ENCODE measurements at places on chromosomes 6 and 20. TPM values are rescaled to one million over a fixed set of nuclear protein-coding genes. Genes with fewer than 3 reads are reported as not detected.

SPAG4 gene
- 3.6 TPM for polyA plus RNA-seq

MUC21 gene
- not detected for polyA plus RNA-seq

SLC22A7 gene
- 0.53 TPM for polyA plus RNA-seq

MTFR2 gene
- polyA plus RNA-seq, result 2.2 TPM

DNA sequence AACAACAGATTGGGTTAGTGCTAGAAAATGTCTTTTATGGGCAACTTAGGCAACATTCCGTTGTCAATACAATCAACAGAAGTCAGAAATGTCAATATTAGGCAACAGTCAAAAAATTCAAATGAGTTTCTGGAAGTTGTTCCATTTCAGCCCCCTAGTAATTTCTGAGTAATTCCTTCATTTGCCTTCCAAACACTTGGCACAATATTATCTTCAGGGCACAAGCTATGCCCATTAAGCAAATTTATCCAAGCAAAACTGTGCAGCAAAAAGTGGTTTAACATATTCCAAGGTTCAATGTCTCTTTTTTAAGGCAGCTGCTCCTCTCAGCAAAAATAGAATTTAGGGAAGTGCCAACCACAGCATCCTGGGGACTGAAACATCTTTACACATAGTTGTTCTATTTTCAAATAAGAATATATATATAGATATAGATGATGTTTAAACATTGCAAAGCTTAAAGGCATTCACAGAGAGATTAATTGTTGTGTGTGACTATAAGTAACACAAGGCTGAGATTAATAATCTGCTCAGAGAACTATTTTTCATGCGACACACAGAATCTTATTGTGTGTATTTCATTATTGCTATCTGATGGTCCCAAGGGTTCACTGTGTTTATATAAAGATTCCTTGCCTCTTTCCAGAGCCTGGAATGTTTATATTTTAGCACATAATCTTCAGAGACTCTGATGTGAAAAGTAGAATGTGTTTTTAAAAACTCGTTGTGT lies 75.2 kb upstream of the ADTRP start:
- DNase-seq, result peak; percentile 56

DNA sequence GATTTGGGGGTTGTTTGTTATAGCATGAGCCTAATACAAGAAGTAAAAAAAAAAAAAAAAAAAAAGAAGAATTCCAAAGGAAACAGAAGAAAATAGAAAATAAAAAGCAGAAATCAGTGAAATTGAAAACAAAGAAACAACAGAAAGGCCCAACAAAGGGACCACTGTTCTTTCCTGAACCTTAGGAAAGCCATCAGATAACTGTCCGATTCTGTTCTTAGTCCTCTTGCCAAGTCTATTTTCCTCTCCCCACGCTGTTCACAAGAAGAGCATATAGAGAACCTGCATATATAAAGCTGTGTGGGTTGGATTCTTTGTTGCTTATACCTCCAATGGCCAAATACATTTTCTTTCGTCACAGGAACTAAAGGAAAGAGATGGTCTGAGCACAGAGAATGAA lies 38.0 kb upstream of the IPCEF1 start:
- DNase-seq, result no peak

DNA sequence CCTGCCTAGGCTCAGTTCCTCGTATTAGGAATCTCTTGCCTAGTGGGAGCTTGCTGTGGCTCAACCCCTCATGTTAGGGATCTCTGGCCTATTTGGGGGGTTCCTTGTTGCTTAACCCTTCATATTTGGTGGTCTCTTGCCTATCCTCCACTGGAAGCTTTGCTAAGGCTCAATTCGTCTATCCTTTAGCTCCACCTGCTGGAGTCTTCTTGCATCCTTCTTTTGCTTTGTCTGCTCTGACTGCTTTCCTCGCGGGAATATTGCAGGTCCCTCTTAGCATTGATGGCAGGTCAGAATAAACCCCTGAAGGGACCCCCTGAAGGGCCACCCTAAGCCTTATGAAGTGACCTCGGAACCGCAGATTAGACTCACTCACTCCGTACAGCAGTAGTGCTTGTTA lies 203.0 kb upstream of the TBX18 start:
- no peak for DNase-seq

- no peak for DNase-seq
Observed at GRCh38 chr6:129692467-129692866, 17.5 kb downstream of the ARHGAP18 start.

GRCh38 chr6:168884646-168885086 lies 369.0 kb downstream of the THBS2 start:
- peak; percentile 72 for DNase-seq

DNA sequence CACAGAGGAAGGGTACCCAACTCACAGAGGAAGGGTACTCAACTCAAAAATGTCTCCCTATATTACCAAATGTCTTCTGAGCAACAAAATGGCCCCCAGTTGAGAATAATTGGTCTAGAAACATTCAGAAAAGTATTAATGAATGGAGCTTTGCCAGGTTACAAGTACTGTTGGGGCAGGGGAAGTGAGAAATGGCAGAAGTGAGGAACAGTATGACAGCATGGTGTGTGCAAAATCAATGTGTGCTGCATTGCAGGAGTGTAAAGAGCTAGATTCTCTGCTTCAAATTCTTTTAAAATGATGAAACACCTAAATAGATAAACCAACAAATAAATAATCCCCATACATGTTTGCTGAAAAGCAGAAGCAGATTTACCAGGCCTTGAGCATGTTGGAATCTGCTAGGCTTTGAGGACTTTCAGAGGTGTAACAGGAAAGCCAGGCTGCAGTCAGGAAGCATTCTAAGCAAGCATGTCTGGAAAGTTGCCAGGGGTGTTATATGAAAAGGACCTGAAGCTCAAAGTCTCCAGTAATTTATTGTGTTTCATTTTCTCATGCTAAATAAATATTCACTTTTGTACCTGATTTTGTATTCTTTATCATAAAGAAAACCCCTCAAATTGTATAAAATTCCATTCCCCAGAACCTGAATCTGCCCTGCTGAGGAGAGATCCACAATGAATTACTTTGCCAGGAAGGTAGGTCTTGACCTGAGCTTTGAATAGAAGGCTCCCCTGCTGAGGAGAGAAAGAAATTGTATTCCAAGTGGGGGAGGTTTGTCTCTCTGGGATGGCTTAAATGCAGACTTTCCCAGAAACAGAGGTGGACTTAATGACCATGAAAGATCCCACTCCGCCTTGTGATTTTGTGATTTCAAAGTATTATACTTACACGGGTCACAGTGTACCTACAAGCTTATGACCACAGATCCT lies 265.0 kb upstream of the MARCKS start:
- peak; percentile 65 for DNase-seq

GRCh38 chr20:39885975-39886649 lies 802.9 kb downstream of the MAFB start:
- peak; percentile 74 for DNase-seq

DNA sequence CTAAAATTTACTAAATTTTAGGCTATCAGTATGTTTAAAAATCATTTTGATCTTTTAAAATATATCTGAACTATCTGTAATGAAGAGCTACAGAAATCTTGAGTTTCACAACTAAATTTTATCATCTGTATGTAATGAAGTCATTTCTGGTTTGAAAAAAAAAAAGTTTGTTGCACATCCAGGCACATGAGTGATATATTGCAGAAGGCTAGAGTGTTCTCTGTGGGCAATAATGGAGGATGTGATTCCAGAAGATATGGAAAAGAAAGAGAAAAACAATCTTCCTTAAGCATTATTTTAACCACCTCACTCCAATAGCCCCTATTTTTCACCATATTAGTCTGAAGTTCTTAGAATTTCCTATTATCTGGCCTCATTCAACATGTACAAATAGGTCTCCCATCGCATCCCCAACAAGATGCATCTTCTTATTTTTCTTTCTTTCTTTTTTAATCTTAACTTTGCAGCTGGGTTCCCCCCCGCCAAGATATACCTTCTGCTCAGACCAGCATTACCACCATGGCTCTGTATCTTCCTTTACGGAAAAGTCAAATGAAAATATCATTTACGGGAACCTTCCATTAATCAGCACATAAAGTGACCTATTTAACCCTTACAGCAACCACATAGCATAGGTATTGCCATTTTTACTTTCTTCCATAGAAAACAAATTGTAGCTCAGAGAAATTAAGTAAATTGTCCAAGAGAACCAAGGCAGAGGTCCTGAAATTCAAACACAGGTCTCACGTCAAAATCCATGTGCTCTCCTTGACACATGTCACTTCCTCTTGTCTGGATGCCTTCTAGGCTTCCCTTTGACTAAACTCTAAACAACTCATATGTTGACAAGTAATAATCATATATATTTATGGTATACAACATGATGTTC lies 116.9 kb downstream of the KIF13A start:
- no peak for DNase-seq

DNA sequence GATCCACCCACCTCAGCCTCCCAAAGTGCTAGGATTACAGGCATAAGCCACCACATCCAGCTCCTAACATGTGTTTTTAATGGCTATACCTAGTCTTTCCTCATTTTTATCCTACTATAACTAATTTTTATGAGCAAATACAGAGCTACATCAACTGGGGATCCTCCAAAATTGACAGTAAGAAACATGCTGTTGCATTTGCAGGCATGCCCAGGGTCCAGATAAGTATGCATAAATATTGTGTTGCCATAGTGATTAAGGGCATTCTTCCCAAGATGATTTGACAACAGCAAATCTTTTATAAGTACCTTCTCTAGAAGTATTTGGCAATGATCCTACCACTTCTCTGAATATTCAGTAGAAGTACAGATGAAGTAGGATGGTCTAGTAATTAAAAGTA lies 41.9 kb upstream of the MOXD1 start:
- no peak for DNase-seq
